ENCODE measurements at places on chromosomes 3 and 15. TPM values are rescaled to one million over a fixed set of nuclear protein-coding genes. Genes with fewer than 3 reads are reported as not detected.

SSUH2 gene
- total RNA-seq = 0.59 TPM

SCAANT1 gene
- not detected for total RNA-seq

C3orf85 gene
- not detected for total RNA-seq

CLDN18 gene
- 0.12 TPM for total RNA-seq

ABHD14A gene
- total RNA-seq = 21.0 TPM

CACNA2D2 gene
- 6.2 TPM for total RNA-seq

IL16 gene
- total RNA-seq = 12.1 TPM

FGD5 gene
- 18.8 TPM for total RNA-seq

SLC15A2 gene
- 1.7 TPM for total RNA-seq

TRAIP gene
- total RNA-seq = 2.0 TPM

ARRDC4 gene
- 34.9 TPM for total RNA-seq

RGMA gene
- 7.2 TPM for total RNA-seq

BNC1 gene
- total RNA-seq = 15.6 TPM

FMN1 gene
- total RNA-seq = 2.4 TPM

ACAD9 gene
- 34.3 TPM for total RNA-seq

POMGNT2 gene
- 33.1 TPM for total RNA-seq

RAD54L2 gene
- 7.8 TPM for total RNA-seq

UBP1 gene
- total RNA-seq = 53.9 TPM

KCNMB3 gene
- 1.6 TPM for total RNA-seq

LRRC34 gene
- 3.3 TPM for total RNA-seq

KIF7 gene
- 7.6 TPM for total RNA-seq

ACAA1 gene
- 50.9 TPM for total RNA-seq

MCCC1 gene
- total RNA-seq = 20.7 TPM

SAMD7 gene
- not detected for total RNA-seq

CHL1 gene
- total RNA-seq = 36.7 TPM

CADPS gene
- 16.1 TPM for total RNA-seq

GOLGA8J gene
- total RNA-seq = not detected

SI gene
- not detected for total RNA-seq

DOCK3 gene
- total RNA-seq = 4.6 TPM

CYP1A1 gene
- total RNA-seq = not detected

FOXB1 gene
- total RNA-seq = not detected

CCDC39 gene
- total RNA-seq = not detected

SLC28A1 gene
- 0.12 TPM for total RNA-seq

BCL6 gene
- total RNA-seq = 53.0 TPM

ST3GAL6 gene
- total RNA-seq = 27.2 TPM

ITIH1 gene
- not detected for total RNA-seq

HEMK1 gene
- 7.2 TPM for total RNA-seq

CILP gene
- total RNA-seq = 2.2 TPM

WDR53 gene
- 3.0 TPM for total RNA-seq

SCAP gene
- total RNA-seq = 57.3 TPM

NRG4 gene
- total RNA-seq = 1.1 TPM

IQCF6 gene
- total RNA-seq = not detected

LTF gene
- 1.8 TPM for total RNA-seq

GPR27 gene
- 1.9 TPM for total RNA-seq

Measured in right atrium auricular region (tissue), 2 donors.